ENCODE measurements at places on chromosomes 4 and X. TPM values are rescaled to one million over a fixed set of nuclear protein-coding genes. Genes with fewer than 3 reads are reported as not detected.

GRCh38 chrX:124018023-124018422 is 56.5 kb downstream of the STAG2 start:
- no peaks in the 10 kb centered on the region for H3K4me1 ChIP-seq
- no peaks in the 10 kb centered on the region for H3K36me3 ChIP-seq
- H3K27me3 ChIP-seq = no peaks in the 10 kb centered on the region

- no peak overlapping the region for H3K4me3 ChIP-seq
- H3K36me3 ChIP-seq = no peaks in the 10 kb centered on the region
- H3K27ac ChIP-seq = no peak overlapping the region
- no peaks in the 10 kb centered on the region for H3K27me3 ChIP-seq
- no peak for DNase-seq
These were observed 1106.4 kb upstream of the INTU start for GRCh38 chr4:126526335-126526734.

DNA sequence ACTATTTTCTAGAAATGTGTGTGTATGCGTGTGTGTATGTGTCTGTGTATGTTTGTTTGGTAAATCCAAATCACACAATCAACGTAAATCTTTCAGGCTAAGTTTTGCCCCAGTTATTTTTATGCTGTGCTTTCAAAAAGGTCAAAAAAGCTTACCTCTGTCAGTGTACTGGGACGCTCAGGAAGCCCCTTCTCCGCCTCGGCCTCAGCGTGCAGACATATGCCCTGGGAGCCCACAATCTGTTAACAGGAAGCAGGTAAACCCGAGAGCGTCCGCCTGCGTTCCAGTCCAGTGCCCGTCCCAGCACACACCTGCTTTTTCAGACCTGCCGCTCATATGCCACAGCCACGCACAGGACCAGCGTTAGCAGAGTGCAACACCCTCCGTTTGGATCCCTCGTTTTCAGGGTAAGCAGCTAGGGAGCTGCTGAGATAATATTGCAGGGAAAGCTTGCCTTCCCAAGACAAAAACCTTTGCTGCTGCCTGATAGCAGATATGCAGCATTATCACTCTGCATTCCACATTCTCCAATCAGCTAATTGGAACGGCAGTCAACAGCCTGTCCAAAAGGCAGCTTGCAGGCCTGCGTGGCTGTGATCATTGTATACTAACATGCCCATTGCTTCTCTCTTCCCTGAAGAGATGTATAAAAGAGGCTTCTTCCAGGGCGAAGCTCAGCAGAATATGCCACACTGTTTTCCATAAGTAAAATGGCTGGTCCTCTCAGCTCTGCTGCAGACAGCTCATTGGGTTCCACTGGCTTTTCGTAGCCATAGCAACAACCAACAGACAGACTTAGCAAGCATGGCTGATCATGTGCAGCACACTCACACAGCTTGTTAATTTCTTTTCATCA is at the start of gene SORBS2:
Gene SORBS2 (minus strand): TSS at position 686 of the 856 bp plus-strand sequence. CDS start 121,623 bp downstream, outside the sequence.
- H3K4me3 ChIP-seq = peak within 1 kb of the TSS; percentile 24
- peak within 1 kb of the TSS; percentile 90 for H3K27ac ChIP-seq
- H3K27me3 ChIP-seq = no peaks in the 10 kb centered on the region
- H3K36me3 ChIP-seq = no peaks in the 10 kb centered on the region

Gene CXCL1
- 3.6 TPM for total RNA-seq

Gene PDE6B
- total RNA-seq = 3.3 TPM

DNA sequence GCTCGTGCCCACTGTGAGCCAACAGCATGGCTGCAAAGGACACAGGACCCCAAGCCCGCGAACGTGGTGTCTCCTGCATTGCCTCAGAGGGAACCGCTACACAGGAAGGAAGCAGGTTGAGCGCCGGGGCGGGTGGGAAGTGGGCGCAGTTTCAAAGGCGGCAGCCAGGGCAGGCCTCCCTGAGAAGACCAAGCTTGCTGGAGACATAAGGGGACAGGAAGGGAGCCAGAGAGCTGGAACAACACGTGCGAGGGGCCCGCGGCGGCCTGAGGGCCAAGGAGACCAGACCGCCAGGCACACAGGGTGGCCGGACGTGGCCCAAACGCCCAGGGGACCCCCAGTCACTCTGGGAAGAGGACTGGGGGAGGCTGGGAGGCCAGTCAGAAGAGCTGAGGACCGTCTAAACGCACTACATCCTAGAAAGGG is 32.0 kb downstream of the CTBP1 start:
- no peak overlapping the region for H3K27ac ChIP-seq
- H3K27me3 ChIP-seq = no peaks in the 10 kb centered on the region
- H3K36me3 ChIP-seq = peaks cover 50% of the 10 kb centered on the region
- peaks cover 6% of the 10 kb centered on the region for H3K4me1 ChIP-seq

GRCh38 chrX:136065044-136065671 is 79.9 kb downstream of the SLC9A6 start:
- no peak overlapping the region for H3K27ac ChIP-seq
- no peak for DNase-seq
- no peaks in the 10 kb centered on the region for H3K27me3 ChIP-seq
- no peak overlapping the region for H3K4me3 ChIP-seq

Gene TMSB15A
- 0.31 TPM for total RNA-seq

Gene HS3ST1
- total RNA-seq = 0.87 TPM

DNA sequence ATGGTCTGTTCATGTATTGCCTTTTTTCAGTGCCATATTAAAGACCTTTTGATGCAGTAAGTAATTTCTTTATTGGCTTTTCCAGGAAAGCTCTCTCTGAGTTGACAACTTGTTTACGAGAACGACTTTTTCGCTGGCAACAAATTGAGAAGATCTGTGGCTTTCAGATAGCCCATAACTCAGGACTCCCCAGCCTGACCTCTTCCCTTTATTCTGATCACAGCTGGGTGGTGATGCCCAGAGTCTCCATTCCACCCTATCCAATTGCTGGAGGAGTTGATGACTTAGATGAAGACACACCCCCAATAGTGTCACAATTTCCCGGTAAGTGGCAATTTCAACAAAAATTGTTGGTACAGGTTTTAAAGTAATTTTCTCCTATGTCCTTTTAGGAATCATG is 148.0 kb downstream of the STIM2 start:
- H3K36me3 ChIP-seq = no peaks in the 10 kb centered on the region
- no peak for DNase-seq
- peaks cover 8% of the 10 kb centered on the region for H3K4me1 ChIP-seq
- H3K27ac ChIP-seq = no peak overlapping the region
- H3K4me3 ChIP-seq = no peak overlapping the region

DNA sequence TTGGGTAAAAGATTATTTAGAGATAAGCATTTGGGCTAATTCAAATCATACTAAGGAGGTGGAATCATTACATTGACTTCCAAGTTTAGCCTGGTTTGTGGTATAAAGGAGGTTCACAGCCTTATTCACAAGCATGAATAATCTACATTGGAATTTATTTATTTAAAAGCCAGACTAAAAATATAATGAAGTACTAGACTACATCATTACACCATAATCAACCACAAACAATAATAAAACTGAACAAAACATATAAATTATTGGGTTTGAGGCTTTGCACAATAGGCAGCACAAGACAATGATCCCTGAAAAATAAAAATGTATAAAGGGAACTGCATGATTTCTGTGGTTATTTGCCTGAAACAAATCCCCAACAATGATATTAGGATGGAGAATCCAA is 314.0 kb downstream of the GBA3 start:
- DNase-seq = no peak
- H3K4me3 ChIP-seq = no peak overlapping the region
- no peaks in the 10 kb centered on the region for H3K4me1 ChIP-seq
- H3K27ac ChIP-seq = no peak overlapping the region
- H3K36me3 ChIP-seq = no peaks in the 10 kb centered on the region

- H3K27me3 ChIP-seq = no peaks in the 10 kb centered on the region
- no peaks in the 10 kb centered on the region for H3K36me3 ChIP-seq
- DNase-seq = no peak
These were observed 648 bp downstream of the GRK4 start for GRCh38 chr4:2963966-2964471.

GRCh38 chr4:14078326-14078725 is 450.8 kb upstream of the BOD1L1 start:
- no peak overlapping the region for H3K4me3 ChIP-seq
- H3K36me3 ChIP-seq = no peaks in the 10 kb centered on the region
- no peaks in the 10 kb centered on the region for H3K4me1 ChIP-seq
- no peaks in the 10 kb centered on the region for H3K27me3 ChIP-seq
- DNase-seq = no peak

Gene COL4A5
- total RNA-seq = 0.95 TPM

Gene LUZP4
- total RNA-seq = not detected

GRCh38 chr4:184196730-184197385 is 20.8 kb downstream of the ENPP6 start:
- H3K27ac ChIP-seq = no peak overlapping the region
- no peak for DNase-seq
- H3K36me3 ChIP-seq = no peaks in the 10 kb centered on the region
- H3K4me1 ChIP-seq = no peaks in the 10 kb centered on the region
- no peaks in the 10 kb centered on the region for H3K27me3 ChIP-seq

Gene GC
- 21.7 TPM for total RNA-seq

DNA sequence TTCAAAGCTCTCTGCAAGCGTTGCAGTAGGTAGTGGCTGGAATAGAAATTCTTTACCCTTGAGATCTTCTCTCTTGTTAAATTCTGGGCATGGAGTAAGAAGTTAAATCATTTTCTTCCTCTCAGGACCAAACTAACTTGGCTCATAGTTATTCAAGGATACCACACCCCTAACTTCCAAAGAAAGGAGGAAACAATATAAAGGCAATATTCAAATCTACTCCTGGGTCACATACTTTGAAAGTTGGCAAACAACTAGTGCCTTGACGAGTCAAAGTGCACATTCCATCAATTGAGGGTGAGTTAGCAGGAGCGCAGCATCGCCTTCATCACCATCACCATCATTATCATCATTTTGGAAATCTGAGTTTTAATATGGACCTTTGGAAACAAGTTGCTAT is 20.4 kb upstream of the KIT start:
- no peak overlapping the region for H3K27ac ChIP-seq
- H3K4me3 ChIP-seq = no peak overlapping the region
- no peaks in the 10 kb centered on the region for H3K36me3 ChIP-seq
- no peak for DNase-seq

- H3K27ac ChIP-seq = no peak overlapping the region
- H3K4me1 ChIP-seq = no peaks in the 10 kb centered on the region
- H3K4me3 ChIP-seq = no peak overlapping the region
- no peaks in the 10 kb centered on the region for H3K27me3 ChIP-seq
These were observed 2.4 kb downstream of the RNF175 start for GRCh38 chr4:153757407-153757806.

DNA sequence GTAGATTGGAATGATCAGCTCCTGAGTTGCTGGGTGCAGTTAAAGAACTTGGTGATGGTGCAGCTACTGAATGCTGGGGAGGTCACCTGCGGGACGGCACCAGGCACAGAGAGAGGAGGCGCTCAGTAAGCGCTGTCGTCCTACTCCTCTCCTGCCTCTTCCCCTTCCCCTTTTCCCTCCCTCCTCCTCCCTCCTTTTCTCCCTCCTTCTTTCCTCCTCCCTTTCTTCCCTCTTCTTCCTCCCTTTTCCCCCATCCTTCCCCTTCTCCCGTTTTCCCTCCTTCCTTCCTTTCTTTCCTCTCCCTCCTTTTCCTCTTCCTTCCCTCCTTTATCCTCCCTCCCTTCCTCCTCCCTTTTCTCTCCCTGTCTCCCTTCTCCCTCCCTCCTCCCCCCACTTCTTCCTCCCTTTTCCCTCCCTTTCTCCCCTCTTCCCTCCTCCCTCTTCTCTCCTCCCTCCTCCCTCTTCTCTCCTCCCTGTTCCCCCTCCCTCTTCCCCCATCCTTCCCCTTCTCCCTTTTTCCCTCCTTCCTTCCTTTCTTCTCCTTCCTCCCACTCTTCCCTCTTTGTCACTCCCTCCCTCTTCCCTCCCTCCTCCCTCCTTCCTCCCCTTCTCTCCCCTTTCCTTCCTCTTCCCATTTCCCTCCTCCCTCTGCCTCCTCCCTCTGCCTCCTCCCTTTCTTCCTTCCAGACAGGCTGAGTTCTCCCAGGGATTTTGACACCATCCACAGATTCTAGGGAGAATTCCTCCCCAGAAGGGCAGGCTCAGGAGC is 87.9 kb upstream of the PSAPL1 start:
- H3K36me3 ChIP-seq = no peaks in the 10 kb centered on the region
- H3K4me3 ChIP-seq = no peak overlapping the region
- no peaks in the 10 kb centered on the region for H3K4me1 ChIP-seq
- no peak for DNase-seq
- no peaks in the 10 kb centered on the region for H3K27me3 ChIP-seq

DNA sequence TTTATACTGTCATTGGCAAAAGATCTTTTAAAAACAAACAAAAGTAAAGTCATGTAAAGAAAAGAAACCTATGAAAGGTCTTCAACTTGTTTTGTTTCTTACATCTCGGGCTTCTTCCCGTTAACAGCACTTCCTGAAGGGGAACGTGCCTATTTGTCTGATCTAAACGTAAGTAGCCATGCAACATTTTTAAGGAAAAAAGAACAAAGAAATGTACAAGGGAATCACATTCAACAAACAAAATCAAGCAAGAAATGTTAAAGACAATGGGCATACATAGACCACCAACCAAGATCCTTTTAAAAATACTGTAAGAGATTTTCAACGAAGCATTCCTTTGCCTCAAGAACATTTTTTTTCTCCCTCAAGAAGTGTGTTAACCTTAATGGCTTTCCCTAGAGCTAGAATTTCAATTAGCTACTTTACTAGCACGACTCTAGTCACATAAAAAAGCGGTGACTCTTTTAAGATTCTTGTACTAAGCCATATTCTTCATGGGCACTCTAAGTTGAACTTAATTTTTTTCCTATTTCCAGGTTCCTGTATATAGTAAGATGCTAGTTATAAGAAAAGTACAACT is 112.0 kb upstream of the TTC29 start:
- H3K27me3 ChIP-seq = no peaks in the 10 kb centered on the region
- H3K4me3 ChIP-seq = no peak overlapping the region
- H3K4me1 ChIP-seq = no peaks in the 10 kb centered on the region
- DNase-seq = no peak

GRCh38 chrX:144849141-144849540 is 398.2 kb upstream of the SPANXN1 start:
- no peak overlapping the region for H3K27ac ChIP-seq
- no peak for DNase-seq
- no peaks in the 10 kb centered on the region for H3K4me1 ChIP-seq
- H3K27me3 ChIP-seq = no peaks in the 10 kb centered on the region

- no peaks in the 10 kb centered on the region for H3K27me3 ChIP-seq
- H3K4me3 ChIP-seq = peak overlapping the region; percentile 14
- H3K4me1 ChIP-seq = no peaks in the 10 kb centered on the region
- no peaks in the 10 kb centered on the region for H3K36me3 ChIP-seq
- DNase-seq = peak; percentile 22
These were observed 24.1 kb upstream of the PBDC1 start for GRCh38 chrX:76148753-76149152.

GRCh38 chrX:130836447-130836846 is 66.6 kb downstream of the ENOX2 start:
- no peak overlapping the region for H3K4me3 ChIP-seq
- no peak overlapping the region for H3K27ac ChIP-seq

Gene CCSER1
- total RNA-seq = 5.6 TPM

- no peak overlapping the region for H3K27ac ChIP-seq
- H3K4me3 ChIP-seq = no peak overlapping the region
- no peaks in the 10 kb centered on the region for H3K27me3 ChIP-seq
- DNase-seq = no peak
- H3K36me3 ChIP-seq = no peaks in the 10 kb centered on the region
These were observed 15.1 kb upstream of the TAB3 start for GRCh38 chrX:30904186-30904585.

GRCh38 chr4:75412746-75413145 is 101.5 kb downstream of the RCHY1 start:
- H3K27ac ChIP-seq = no peak overlapping the region
- no peaks in the 10 kb centered on the region for H3K36me3 ChIP-seq
- no peak overlapping the region for H3K4me3 ChIP-seq
- H3K4me1 ChIP-seq = no peaks in the 10 kb centered on the region
- DNase-seq = no peak
- H3K27me3 ChIP-seq = no peaks in the 10 kb centered on the region

GRCh38 chr4:98749206-98749605 is 90.8 kb upstream of the TSPAN5 start:
- H3K27me3 ChIP-seq = no peaks in the 10 kb centered on the region
- H3K27ac ChIP-seq = no peak overlapping the region
- no peaks in the 10 kb centered on the region for H3K4me1 ChIP-seq
- H3K4me3 ChIP-seq = no peak overlapping the region
